Suprapubic skin (tissue), 4 donors: ENCODE measurements at places on chromosomes 2 and 18. TPM values are rescaled to one million over a fixed set of nuclear protein-coding genes. Genes with fewer than 3 reads are reported as not detected.

DNA sequence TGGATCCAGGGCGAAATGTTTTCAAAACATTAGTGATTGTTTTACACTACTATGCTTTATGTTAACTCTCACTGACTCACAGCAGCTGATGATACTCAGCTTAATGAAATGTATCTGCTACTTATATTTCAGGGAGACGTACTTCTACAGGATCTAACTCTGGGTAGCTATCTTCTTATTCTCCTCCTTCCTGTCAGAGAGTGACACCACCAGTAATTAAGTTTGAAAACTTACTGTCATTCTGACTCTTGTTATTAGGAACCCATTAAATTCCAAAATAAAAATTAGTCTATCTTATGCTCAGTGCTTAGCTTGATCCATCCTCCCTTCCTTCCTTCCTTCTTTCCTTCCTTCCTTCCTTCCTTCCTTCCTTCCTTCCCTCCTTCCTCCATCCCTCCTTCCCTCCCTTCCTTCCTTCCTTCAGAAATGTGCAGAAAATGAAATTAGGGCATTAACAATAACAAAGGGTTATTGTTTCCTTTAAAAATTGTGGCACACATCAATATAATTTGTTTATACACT lies 441.1 kb downstream of the MEIS1 start:
- no peaks in the 10 kb centered on the region for H3K36me3 ChIP-seq
- no peak for DNase-seq
- no peak overlapping the region for H3K4me3 ChIP-seq
- no peak overlapping the region for H3K27ac ChIP-seq
- no peaks in the 10 kb centered on the region for H3K4me1 ChIP-seq
- H3K27me3 ChIP-seq, result no peaks in the 10 kb centered on the region

DNA sequence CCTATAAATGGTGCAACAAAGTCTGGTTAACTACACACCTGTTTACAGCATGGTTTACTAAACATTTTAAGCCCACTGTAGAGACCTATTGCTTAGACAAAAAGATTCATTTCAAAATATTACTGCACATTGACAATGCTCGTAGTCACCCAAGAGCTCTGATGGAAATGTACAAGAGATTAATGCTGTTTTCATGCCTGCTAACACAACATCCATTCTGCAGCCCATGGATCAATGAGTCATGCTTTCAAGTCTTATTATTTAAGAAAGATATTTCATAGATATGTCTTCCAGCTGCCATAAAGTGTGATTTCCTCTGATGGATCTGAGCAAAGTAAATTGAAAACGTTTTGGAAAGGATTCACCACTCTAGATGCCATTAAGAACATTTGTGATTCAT lies 781.1 kb downstream of the MBD2 start:
- H3K27me3 ChIP-seq, result no peaks in the 10 kb centered on the region
- no peak overlapping the region for H3K4me3 ChIP-seq
- H3K36me3 ChIP-seq, result no peaks in the 10 kb centered on the region
- H3K4me1 ChIP-seq, result no peaks in the 10 kb centered on the region
- DNase-seq, result no peak

GRCh38 chr18:45103319-45104048 lies 422.8 kb downstream of the SETBP1 start:
- no peaks in the 10 kb centered on the region for H3K27me3 ChIP-seq
- H3K4me1 ChIP-seq, result peaks cover 6% of the 10 kb centered on the region
- no peak for DNase-seq

GRCh38 chr2:227010433-227010832 lies 153.6 kb downstream of the COL4A4 start:
- no peaks in the 10 kb centered on the region for H3K4me1 ChIP-seq
- H3K36me3 ChIP-seq, result no peaks in the 10 kb centered on the region
- DNase-seq, result no peak
- H3K27me3 ChIP-seq, result no peaks in the 10 kb centered on the region

GRCh38 chr2:88329815-88330603 lies 122.5 kb downstream of the FOXI3 start:
- H3K4me3 ChIP-seq, result no peak overlapping the region
- DNase-seq, result no peak
- peaks cover 3% of the 10 kb centered on the region for H3K27me3 ChIP-seq
- no peaks in the 10 kb centered on the region for H3K4me1 ChIP-seq

GRCh38 chr2:153354377-153354776 lies 124.2 kb downstream of the RPRM start:
- H3K27ac ChIP-seq, result no peak overlapping the region
- H3K4me1 ChIP-seq, result no peaks in the 10 kb centered on the region
- no peaks in the 10 kb centered on the region for H3K36me3 ChIP-seq

DNA sequence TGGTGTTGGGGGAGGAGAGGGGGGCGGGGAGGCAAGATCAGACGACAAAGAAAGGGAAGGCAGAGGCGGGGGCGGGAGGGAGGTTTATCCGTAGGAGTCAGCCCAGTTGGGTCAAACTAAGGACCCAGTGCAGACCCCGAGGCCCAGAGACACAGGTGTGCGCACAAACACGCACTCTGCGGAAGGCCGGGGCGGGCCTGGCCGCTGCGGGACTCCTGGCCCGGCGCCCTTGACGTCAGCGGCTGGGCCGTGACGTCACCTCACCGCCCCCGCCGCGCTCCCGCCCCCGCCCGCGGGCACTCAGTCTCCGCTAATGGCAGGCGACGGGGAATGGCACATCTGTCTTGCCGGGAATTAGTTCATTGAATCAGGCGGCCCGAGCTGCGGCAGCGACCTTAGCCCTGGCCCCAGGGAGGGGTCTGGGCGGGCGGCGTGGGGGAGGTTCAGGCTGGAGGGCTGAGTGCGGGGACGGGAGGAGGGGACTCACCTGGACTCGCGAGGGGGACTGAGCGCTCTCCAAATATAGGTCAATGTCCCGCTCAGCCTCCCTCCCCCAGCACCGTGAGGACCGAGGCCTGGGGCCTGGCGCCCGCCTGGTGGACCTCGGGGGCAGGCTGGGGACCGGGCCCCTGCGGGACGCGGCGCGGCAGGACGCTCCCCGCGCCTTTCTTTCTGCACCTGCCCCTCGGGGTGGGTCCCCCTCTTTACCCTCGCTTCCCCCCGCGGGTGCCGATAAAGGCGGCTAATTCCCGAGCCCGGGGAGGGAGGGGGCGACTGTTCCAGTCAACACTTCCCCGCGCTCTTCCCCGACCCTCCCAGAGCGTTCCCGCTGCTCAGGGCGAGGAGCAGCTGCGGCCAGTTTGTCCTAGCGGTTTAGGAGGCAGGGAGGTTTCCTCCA lies 15.5 kb upstream of the ECEL1 start:
- peak overlapping the region; percentile 38 for H3K4me3 ChIP-seq
- DNase-seq, result no peak
- H3K4me1 ChIP-seq, result peaks cover 19% of the 10 kb centered on the region
- peaks cover 71% of the 10 kb centered on the region for H3K27me3 ChIP-seq
- no peaks in the 10 kb centered on the region for H3K36me3 ChIP-seq

CXCR2 gene
- 0.24 TPM for total RNA-seq

INPP5D gene
- total RNA-seq, result 6.5 TPM

GAD1 gene
- total RNA-seq, result 2.6 TPM
